ENCODE measurements at places on chromosomes 3 and 15.

DNA sequence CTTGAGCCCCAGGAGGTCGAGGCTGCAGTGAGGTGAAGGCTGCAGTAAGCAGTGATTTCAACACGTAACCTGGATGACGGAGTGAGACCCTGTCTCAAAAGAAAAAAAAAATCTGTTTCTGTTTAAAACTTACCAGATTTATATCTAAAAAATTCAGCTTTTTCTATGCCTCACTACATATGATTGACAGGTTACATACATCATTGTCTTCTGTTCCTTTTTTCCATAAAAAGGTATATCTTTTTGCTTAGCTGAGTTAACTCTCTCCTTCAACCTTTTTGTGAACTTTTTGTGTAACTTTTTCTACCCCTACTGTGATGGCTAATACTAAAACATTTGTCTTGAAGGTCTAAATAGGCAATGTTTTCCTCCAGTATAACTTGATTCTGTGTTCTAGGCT is 38.6 kb upstream of the SETD2 start:
- no peak for DNase-seq

- DNase-seq: no peak
Observed at GRCh38 chr15:63593705-63594671, 3.2 kb upstream of the FBXL22 start.

DNA sequence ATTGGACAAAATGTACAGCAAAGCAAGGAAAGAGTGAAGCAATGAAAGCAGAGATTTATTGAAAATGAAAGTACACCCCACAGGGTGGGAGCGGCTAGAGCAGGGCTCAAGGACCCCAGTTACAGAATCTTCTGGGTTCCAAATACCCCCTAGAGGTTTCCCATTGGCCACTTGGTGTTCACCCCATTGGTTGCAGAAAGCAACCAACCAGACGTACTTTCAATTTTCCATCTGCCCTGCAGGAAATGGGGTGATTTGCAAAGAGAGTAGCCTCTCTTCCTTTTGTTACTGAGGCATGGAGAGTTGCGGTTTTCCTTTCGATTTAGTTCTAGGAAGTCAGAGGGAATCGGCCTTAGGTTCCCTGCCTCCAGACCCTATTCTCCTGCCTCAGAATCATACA is 2.4 kb downstream of the PML start:
- DNase-seq: peak; percentile 73

DNA sequence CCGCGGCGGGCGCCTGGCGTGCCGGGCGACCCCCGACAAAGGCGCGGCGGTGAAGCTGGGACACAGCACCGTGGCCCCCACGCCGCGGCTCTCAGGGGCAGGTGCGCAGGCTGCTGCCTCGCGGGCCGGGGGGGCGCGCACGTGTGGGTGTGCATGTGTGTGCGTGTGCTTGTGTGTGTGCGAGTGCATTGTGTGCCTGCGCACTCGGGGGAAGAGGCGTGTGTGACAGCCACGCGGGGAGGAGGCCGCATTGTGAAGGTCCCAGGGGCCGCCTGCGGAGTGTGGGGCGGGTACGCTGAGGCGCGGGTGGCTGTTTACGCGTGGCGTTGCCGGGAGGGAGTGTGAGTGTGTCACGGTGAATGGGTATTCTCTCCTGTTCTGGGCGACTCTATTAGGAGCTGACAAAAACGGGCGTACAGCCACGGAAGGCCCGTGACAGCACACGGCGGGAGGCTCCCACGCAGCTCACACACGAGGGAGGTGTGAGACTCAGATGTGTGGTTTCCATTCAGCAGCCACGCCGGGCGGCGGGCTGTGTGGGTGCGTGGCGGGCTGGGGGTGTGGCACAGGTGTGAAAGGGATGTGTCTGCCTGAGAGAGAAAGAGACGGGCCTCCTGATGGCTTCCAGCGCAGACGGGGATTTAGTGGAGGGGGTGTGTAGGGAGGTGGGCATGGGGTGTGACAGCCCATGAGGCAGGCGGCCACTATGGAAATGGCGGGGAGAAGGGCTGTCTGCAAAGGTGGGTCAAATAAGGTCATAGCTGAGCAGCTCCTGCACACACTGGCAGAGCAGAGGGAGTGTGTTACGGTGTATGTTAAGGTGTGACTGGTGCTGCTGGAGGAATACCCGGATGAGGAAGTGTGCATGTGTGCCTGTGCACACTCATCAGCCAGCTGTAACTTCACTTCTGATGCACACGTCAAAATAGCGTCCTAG is 750 bp downstream of the PODXL2 start:
- no peak for DNase-seq

DNA sequence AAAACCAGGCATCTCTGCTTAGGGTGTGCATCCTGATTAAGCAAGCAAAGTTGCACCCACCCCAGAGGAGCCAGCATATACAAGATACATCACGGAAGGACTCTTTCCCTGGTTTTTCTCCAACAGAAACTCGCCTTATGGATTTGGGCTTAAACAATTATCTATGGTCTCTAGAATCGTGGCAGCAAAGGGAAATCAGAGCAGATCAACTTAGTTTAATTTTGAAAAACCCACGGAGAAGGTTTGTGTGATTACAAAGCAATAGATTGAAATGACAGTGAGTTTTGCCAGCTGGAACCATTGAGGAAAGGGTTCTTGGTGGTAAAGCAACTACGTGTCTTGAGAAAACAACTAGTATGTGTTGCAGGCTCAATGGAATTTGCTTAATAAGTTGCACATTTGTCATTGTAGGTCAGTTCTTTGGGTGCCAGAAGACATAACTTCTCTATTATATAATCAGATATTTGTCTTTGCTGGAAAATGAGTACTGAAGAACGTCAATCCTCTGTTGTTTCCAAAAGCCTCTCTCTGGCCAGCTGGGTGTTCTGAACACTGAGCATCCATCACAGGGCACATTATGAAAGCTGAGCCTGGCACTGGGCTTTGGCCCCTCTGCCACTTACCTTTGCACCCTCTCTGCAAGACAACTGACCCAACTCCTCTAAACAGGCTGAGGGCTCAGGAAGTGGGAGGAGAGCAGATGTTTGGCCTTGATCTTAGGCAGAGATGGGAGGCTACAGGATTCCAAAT is 75.7 kb upstream of the FBN1 start:
- DNase-seq: no peak

GRCh38 chr3:188248036-188248561 is 94.1 kb downstream of the LPP start:
- DNase-seq: no peak

DNA sequence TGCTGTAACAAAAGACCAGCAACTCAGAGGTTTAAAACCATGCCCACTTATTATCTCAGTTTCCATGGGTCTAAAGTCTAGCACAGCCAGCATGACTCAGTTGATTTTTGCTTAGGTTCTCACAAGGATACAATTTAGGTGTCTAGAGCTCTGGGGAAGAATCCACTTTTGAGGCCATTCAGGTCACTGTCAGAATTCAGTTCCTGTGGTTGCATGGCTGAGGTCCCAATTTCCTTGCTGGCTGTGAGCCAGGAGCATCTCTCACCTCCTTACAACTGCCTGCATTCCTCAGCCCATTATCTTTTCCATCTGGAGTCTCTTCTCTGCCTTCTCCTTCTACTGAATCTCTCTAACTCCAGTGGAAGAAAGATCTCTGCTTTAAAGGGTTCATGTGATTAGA is 240.5 kb upstream of the CFAP20DC start:
- no peak for DNase-seq

DNA sequence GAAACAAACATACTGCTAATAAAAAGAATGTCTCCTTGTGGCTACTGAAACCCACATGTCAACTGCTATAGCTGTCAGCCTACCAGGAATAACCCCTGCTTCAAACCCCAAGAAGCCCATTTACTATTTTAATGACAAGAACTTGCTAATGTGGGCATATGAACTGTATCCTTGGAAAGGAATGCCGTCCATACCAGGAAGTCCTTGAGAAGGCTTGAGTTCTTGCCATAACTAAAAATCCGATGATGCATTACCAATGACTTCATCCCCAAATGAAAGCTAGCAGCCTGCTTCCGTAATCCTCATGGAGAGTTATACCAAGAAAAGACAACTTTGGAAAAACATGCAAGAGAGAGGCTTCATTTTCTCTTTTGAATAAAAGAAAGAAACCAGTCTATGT is 34.8 kb downstream of the MINDY4B start:
- peak; percentile 71 for DNase-seq

- no peak for DNase-seq
Observed at GRCh38 chr15:76894174-76894573, 11.0 kb downstream of the SCAPER start.

GRCh38 chr3:182702216-182702615 is 91.1 kb upstream of the ATP11B start:
- DNase-seq: no peak

- DNase-seq: no peak
Observed at GRCh38 chr15:90459368-90459767, 70.4 kb upstream of the CRTC3 start.

DNA sequence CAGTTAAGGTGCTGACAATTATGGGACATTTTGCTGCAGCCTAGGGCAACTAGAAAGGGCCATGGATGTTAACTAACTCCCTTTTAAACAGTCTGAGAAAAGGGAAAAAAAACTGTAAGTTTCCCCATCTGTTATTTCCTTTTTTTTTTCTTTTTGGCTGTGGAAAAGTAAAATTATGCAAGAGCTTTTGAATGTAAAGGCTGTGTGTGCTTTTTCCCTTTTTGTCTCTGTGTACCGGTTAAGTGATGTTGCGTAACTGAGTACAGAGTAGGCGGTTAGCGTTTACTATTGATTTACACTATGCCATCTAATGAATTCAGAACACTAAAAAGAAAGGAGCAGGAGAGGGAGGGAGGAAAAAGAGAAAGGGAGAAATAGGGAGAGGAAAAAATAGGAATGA is 403.6 kb downstream of the TIGIT start:
- DNase-seq: peak; percentile 22
